ENCODE measurements at places on chromosomes 13 and 19.

- DNase-seq, result no peak
Observed at GRCh38 chr13:99347911-99348451, 40.8 kb upstream of the GPR183 start.

GRCh38 chr13:27168086-27168485 lies 3.5 kb downstream of the USP12 start:
- no peak for DNase-seq

DNA sequence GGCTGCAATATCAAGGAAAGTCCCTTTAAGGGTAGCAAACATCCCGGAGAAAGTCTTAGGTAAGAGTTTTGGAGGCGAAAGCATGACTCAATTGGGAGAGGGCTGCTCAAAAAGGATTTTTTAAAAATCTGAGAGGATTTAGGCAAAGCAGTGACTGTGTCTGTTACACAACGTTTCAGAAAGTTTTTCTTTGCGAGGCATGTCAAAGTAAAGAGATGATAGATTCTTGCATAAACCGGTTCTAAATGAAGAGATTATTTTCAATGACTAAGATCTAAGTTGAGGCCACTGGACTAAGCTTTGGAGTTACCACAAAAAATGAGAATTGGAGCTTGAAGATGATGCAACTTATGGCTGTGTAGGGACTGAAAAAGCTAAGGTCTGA lies 43.7 kb upstream of the ENOX1 start:
- no peak for DNase-seq

DNA sequence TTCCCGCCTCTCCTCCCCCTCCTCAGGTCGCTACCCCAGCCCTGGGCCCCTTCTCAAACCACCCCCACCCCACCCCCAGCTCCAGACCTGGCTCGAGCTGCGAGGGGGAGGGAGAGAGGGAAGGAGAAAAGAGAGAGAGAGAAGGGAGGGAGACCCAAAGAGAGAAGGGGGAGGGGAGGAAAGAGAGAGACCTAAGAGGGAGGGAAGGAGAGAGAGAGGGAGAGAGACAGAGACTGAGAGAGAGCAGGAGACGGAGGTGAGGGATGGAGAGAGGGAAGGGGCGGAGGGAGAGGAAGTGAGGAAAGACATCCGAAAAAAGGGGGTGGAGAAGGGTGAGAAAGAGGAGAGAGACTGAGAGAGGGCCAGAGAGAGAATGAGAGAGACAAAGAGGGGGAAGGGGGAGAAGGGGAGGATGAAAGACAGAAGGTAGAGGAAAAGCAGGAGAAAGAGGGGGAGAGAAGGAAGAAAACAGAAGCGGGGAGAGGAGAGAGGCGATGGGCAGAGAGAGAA lies 2.0 kb upstream of the SPACA6 start:
- no peak for DNase-seq

- no peak for DNase-seq
Observed at GRCh38 chr13:108760129-108760528, 130.7 kb downstream of the MYO16 start.

DNA sequence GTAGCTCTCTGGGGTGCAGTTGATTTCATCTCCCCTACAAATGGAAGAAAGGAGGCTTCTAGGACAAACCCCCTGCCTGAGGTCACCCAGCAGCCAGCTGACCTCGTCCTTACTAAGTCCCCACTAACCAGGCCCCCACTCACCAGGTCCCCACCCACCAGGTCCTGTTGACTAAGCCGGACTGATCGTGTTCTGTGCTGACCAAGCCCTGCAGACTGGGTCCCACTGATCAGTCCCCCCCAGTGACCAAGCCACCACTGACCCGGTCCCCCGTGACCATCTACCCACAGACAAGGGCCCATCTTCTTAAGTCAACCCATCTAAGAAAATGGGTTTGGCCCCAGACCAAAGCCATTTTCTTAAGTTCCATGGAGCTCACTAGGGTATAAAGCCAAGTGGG lies 36.8 kb upstream of the TPM4 start:
- no peak for DNase-seq

- DNase-seq, result no peak
Observed at GRCh38 chr19:4229179-4229931, at the start of gene EBI3. EBI3 (plus strand) TSS chr19:4229523; CDS start chr19:4229551, 28 bp downstream.

- DNase-seq, result no peak
Observed at GRCh38 chr13:82136880-82137279, 1745.4 kb downstream of the SLITRK1 start.

- DNase-seq, result no peak
Observed at GRCh38 chr13:102839462-102839861, 6.4 kb upstream of the ERCC5 start.

- no peak for DNase-seq
Observed at GRCh38 chr13:67140006-67140405, 90.1 kb downstream of the PCDH9 start.

DNA sequence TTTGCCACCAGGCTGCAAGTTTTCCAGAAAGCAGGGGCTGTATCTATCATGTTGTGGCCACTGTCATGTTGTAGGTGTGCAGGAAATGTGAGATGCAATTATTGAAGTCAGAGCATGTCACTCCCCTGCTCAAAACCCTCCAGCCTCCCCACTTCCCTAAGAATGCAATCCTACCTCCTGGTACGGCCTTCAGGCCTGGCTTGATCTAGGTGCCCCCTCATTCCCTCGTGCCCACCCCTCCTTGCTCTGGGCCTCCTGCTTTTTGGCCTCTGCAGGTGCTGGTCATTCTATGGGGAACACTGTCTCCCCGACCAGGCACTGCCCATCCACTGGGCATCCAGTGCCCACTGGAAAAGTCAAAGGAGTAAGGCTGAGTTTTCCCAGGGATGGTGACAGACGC lies 28.5 kb upstream of the MATK start:
- no peak for DNase-seq

GRCh38 chr19:37817180-37817981 lies 38.0 kb upstream of the ZNF573 start:
- peak; percentile 87 for DNase-seq

GRCh38 chr19:15838351-15838750 lies 22.9 kb upstream of the OR10H1 start:
- no peak for DNase-seq

DNA sequence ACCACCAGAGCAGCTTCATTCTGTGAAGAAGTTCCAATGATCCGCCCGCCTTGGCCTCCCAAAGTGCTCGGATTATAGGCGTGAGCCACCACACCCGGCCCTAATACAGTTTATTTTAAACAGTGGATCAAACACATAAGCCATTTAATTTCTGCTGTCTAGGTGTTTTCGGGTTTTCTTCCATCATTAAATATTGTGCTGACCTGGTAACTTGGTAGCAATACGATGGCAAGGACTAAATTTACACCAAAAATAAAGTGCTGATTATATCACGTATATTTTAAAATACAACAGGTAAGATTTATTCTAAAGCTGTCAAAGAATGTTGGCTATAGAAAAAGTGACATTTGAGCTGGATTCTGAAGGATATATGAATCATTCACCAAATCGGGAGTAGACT lies 1.3 kb downstream of the MED4 start:
- DNase-seq, result no peak

- DNase-seq, result peak; percentile 61
Observed at GRCh38 chr19:48696353-48697010, 711 bp downstream of the FUT2 start.

- no peak for DNase-seq
Observed at GRCh38 chr19:42315024-42315423, 1.9 kb downstream of the TMEM145 start.

DNA sequence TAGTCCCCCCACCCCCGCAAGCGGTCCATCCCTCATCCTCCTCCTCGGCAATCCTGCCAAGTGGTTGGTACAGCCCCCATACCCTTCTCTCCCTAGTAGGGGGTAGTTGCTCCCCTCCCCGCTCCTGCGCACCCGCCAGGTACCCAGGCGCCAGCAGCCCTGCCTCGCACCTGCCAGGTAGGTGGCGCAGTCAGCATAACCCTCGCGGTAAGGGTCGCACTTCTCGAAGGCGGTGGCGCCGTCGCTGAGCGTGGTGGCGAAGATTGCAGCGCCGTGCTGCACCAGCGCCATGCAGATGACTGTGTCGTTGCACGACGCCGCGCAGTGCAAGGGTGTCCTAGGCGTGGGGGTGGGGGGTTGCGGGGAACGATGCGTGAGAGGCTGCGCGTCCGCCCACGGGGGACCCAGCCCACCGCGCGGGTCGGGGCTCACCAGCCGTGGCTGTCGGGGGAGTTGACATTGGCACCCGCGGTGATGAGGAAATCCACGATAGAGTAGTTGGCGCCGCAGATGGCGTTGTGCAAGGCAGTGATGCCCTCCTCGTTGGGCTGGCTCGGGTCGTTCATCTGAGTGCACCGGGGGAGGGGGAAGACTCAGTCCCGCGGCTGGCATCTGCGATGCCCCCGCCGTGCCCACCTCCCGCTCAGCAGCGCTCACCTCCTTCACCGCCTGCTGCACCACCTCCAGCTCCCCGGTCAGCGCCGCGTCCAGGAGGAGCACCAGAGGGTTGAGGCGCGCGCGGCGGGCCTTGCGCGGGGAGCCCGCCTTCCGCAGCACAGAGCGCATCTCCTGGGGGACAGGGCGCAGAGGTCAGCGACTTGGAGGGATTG lies 15.2 kb upstream of the ERCC2 start:
- peak; percentile 19 for DNase-seq

DNA sequence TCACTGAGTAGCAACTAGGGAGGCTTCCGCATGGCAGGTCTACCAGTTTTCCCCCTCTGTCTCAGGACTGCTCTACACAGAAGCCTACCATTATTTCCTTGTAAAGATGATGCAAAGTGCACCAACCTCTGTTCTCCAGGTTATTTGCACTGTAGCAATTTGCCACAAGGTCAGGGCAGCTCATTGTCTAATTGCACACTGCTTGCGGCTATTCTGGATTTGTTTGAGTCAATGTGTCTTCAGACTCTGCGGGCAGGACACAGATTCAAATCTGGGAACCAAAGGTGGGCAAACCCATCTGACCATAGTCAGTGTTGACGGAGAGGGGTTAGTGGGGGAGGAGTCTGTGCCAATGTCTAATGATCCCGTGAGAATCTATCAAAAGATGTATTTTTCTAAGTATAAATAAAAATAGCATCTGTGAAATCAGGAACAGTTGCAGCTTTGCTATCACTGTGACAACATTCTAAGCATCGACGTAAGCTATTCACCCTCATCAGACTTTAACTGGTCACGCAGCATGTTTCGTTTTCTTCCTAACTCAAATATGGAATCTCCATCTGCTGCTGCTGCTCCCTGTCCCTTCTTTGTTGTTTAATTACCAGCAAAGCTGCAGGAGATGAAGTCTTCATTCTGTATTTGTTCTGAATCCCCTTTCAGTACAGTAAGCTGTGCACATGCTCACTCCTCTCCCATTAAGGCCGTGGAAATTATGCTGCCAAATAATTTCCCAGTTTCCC lies 26.4 kb downstream of the CYSLTR2 start:
- DNase-seq, result no peak

DNA sequence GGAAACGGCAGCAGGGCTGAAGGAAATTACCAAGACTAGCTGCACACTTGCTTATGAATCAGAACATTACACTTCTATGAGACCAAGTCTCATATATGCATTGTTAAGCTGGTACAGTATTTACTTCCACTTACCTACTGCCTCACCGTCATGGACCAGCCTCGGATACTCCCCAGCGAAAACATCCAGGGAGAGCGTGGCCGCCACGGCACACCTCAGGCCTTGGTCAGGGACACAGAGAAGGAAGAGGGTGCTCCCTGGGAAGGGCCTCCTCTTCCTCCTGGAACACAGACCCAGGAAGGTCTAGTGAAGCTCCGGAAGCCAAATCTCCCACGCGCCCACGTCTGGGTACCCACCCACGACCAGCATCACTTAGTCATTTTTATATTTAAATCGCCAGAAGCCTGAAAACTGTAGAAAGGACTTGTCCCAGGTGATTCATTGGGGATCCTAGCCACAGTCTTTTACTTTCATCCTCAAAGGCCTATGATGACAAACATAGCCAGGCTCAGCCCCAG lies 24.4 kb upstream of the MTIF3 start:
- no peak for DNase-seq

GRCh38 chr19:46952874-46953273 lies 66.8 kb upstream of the NPAS1 start:
- DNase-seq, result no peak

- DNase-seq, result no peak
Observed at GRCh38 chr13:46812301-46812797, 15.4 kb upstream of the ESD start.

DNA sequence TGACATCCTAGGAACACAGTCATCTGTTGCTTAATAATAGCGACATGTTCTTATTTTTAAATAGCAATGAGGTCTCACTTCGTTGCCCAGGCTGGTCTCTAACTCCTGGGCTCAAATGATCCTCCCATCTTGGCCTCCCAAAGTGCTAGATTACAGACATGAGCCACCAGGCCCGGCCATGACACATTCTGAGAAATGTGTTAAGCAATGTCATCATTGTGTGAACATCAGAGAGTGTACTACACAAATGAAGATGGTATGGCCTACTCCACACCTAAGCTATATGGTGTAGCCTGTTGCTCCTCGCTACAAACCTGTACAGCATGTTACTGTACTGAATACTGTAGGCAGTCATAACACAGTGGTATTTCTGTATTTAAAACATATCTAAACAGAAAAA lies 24.6 kb upstream of the GARRE1 start:
- no peak for DNase-seq

GRCh38 chr19:29583196-29583999 lies 22.7 kb upstream of the POP4 start:
- DNase-seq, result no peak

DNA sequence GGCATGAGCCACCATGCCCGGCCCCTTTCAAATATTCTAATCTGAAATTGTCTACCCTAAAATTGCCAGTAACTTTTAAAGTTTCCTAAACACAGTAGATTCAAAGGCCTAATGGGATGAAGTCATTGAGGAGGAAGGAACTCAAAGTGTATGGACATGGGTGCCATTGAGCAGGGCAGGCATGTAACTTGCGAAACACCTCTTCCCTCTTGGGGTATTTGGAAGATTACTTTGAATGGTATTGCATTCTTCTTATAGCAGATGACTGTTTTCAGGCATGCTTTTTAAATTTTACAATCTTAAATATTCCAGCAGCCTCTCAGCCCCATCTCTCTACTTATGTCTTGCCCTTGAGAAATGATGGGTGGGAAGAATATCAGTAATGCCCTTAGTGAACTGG lies 21.0 kb downstream of the TM9SF2 start:
- no peak for DNase-seq

GRCh38 chr13:93307136-93307535 lies 80.5 kb downstream of the GPC6 start:
- DNase-seq, result no peak

- DNase-seq, result no peak
Observed at GRCh38 chr13:26168237-26168814, 53.8 kb downstream of the RNF6 start.

DNA sequence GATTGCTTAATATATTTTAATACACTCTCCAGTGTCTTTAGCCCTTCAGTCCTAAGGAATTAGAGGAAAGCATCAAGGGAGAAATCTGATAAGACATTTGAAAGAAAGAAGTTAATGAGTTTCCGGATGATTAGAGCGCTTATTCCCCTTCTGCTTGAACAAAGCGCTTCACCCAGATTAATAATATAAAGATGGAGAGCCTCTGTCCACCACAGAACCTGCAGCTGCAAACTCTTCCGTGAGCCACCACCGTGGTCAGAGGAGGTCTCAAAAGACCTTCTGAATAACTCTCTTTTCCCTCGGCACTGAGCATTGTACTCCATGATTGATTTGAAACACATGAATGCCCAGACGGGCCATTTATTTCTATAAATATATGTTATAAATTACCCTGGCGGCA lies 14.2 kb upstream of the TUBGCP3 start:
- no peak for DNase-seq

- DNase-seq, result no peak
Observed at GRCh38 chr19:2228157-2229030, 7.7 kb downstream of the PLEKHJ1 start.

GRCh38 chr19:38333245-38333644 lies 2.4 kb upstream of the CATSPERG start:
- no peak for DNase-seq

All from neural progenitor cell (in vitro differentiated cells).